CD4-positive, alpha-beta T cell treated with Interleukin-12 subunit alpha and Interleukin-12 subunit beta, for 1 hour (primary cell): ENCODE measurements at places on chromosomes 13 and 19.
A peak's percentile ranks its signal among the peaks of the same experiment; 100 is the strongest.

- no peak for DNase-seq
Observed at GRCh38 chr13:31094331-31095015, 67.2 kb downstream of the HSPH1 start.

DNA sequence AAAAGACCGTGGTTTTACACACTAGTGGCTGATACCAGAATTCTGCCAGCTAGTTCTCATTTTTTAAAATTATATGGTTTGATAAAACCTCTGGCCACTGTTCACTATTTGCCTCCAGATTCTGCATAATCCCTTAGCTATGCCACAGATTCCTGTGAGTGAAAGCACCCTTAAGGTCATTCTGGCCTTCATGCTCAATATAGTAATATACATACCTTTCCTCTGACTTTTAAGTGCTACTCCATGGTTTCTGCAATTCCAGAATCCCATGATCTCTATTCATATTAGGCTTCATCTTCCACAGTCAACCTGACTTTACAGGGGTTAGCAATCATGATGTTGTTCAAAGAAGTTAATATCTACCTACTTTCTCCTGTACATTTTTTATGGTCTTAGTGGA is 274.1 kb upstream of the EDNRB start:
- no peak for DNase-seq

DNA sequence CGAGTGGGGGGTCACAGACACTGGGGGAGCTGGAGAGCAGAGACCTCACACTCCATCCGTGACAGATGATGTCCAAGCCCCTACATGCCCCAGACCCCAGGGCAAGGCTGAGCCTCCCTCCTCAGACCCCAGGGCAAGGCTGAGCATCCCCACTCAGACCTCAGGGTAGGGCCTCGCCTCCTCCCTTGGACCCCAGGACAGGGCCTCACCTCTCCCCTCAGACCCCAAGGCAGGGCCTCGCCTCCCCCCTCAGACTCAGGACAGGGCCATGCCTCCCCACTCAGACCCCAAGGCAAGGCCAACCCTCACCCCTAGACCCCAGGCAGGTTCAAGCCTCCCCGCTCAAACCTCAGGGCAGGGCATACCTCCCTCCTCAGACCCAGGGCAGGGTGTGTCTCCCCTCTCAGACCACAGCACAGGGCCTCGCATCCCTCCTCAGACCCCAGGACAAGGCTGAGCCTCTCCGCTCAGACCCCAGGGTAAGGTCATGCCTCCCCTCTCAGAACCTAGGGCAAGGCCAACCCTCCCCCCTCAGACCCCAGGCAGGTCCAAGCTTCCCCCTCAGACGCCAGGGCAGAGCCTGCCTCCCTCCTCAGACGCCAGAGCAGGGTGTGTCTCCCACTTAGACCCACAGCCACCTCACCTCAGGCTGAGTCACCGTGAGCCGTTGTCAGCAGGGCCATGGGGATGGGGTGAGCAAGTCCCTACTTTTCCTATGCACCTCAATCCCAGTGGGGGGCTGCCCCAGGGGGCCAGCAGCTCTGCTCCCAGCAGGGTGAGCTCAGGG is 1.7 kb upstream of the S1PR4 start:
- peak; percentile 77 for DNase-seq

DNA sequence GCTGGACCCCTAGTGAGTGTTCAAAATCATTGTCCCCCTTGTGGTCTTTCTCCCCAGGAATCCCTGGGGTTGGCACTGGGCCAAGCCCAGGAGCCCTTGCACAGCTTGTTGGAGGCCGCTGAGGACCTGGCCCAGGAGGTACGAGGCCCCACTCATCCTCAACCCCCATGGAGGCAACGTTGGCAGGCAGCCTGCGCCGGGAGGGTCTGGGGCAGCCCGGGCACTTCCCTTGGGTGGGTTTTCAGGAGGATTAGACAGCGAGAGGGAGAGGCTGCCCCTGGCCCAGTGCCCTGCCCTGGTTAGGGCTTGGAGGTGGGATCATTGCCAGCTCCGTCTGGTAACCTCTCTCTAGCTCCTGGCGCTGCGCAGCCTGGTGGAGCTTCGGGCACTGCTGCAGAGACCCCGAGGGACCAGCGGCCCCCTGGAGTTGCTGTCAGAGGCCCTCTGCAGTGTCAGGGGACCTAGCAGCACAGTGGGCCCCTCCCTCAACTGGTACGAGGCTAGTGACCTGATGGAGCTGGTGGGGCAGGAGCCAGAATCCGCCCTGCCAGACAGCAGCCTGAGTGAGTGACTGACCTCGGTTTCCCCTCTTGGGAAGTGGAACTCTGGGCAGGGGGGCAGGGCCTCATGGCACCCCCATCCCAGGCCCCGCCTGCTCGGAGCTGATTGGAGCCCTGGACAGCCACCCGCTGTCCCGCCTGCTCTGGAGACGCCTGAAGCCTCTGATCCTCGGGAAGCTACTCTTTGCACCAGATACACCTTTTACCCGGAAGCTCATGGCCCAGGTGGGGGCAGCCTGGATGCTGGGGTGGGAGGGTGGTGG is 3.0 kb downstream of the ABCA7 start:
- DNase-seq: no peak

DNA sequence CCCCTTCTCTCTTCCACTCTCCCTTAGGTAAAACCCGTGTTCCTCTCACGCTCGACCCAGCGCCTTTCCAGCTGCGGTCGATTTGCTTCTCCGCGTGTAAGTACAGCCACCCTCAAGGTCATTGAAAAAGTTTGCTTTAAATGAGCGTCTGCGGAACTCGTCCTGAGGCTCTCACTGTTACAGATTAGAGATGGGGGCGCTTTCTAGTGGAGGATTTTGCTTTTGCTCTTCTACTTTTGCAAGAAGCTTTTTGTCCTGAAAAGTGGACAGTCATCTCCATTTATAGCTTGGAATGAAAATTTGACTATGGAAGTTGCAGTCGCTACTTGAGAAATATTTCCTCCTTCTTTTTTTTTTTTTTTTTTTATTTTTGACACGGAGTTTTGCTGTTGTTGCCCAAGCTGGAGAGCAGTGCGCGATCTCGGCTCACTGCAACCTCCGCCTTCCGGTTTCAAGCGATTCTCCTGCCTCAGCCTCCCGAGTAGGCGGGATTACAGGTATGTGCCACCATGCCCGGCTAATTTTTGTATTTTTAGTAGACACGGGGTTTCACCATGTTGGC is 595 bp upstream of the RAB20 start:
- no peak for DNase-seq

- no peak for DNase-seq
Observed at GRCh38 chr19:15279326-15279904, 47.2 kb upstream of the EPHX3 start.

- no peak for DNase-seq
Observed at GRCh38 chr19:44111910-44112463, 1.2 kb upstream of the ZNF225 start.

DNA sequence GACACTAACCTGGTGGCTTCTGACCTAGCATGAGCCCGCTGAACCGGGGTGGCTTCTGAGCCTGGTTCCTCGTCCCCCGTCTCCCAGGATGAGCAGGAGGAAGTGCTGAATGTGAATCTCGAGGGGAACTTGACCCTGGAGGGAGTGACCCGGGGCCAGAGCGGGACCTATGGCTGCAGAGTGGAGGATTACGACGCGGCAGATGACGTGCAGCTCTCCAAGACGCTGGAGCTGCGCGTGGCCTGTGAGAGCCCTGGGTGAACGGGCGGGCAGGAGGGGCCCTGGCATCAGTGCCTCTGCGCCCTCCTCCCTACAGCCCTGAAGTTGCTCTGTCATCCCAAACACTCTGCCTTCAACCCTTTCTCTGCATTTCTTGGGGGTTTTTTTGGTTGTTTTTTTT is 5.6 kb downstream of the BCAM start:
- DNase-seq: no peak

DNA sequence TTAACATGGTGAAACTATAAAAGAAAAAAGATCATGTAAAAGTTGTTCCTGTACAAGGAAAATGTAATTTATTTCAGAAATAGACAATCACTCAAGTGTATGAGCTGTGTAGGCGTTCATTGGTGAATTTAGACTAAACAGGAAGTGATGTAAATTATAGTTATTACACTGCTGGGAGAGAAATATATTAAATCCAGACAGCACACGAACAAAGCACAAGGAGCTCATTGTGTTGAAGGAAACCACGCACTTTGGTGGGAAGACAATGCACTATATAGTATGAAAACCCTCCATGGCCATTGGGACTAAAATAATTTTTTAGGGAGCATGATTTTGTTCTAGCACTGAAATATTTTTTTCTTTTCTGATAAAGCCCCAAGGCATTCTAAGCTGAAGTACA is 450.5 kb downstream of the KLF12 start:
- no peak for DNase-seq

DNA sequence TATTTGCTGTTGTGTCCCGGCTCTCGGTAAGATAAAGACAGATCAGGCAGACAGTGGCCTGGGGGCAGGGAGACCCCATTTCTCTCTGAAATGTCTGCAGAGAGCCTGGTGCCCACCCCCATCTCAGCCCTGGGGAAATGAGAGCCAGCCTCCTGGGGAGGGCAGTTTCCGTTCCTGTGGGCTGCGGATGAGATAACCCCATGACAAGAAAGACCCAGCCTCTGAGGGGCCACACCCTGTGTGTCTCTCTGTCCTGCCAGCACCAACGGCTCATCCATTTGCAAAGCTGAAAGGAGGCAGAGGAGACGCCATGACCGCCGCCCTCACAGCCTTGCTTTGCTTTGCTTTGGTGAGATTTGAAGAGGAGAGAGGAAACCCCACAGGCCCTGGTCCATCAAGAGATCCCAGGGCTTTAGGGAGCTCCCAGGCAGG is 28.1 kb upstream of the KIR3DL3 start:
- DNase-seq: no peak

DNA sequence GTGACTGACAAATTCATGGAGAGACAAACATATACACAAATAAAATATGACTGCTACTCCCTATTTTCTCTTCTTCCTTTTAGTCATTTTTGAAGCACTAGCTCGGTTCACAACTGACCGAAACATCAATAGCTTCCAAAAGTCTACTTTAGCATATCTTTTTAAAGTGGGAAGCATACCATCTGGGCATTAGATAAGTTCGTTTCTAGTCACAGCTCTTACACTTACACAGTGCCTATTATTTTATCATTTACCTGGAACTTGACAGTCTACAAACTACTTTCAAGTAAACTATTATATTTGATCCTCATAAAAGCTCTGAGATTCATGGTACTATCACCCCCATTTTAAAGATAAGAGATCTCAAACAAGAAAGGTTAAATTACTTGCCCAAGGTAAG is 458.5 kb downstream of the LMO7 start:
- no peak for DNase-seq

- no peak for DNase-seq
Observed at GRCh38 chr19:3398114-3398899, 31.9 kb downstream of the NFIC start.

GRCh38 chr19:10352764-10353671 is 13.6 kb upstream of the ICAM3 start:
- no peak for DNase-seq

DNA sequence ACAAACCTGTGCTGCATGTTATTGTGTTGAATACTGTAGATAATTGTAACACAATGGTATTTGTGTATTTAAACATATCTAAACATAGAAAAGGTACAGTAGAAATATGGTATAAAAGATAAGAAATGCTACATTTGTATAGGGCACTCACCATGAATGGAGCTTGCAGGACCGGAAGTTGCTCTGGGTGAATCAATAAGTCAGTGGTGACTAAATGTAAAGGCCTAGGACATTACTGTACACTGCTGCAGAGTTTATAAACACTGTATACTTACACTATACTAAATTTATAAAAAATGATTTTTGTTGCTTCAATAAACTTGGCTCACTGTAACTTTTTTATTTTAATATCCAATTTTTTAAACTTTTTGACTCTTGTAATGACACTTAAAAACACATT is 34.4 kb downstream of the LMO7 start:
- no peak for DNase-seq

- peak; percentile 74 for DNase-seq
Observed at GRCh38 chr13:46295491-46296114, 83.9 kb downstream of the LRRC63 start.

GRCh38 chr13:19062801-19063200 is 118.8 kb downstream of the TUBA3C start:
- DNase-seq: no peak

GRCh38 chr13:39370554-39370953 is 232.4 kb downstream of the LHFPL6 start:
- no peak for DNase-seq

DNA sequence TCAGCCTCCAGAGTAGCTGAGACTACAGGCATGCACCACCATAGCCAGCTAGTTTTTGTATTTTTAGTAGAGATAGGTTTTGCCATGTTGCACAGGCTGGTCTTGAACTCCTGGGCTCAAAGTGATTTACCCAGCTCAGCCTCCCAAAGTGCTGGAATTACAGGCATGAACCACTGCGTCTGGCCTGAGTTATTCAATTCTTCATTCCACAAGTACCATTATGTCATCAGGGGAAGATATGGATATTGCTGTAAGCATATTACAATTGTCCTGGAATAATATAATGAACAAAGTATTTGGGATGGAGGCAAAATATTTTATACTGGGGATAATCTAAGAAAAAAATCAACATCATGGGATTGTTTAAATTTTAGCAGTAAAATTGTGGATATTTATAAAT is 646.0 kb upstream of the SLITRK6 start:
- DNase-seq: no peak

DNA sequence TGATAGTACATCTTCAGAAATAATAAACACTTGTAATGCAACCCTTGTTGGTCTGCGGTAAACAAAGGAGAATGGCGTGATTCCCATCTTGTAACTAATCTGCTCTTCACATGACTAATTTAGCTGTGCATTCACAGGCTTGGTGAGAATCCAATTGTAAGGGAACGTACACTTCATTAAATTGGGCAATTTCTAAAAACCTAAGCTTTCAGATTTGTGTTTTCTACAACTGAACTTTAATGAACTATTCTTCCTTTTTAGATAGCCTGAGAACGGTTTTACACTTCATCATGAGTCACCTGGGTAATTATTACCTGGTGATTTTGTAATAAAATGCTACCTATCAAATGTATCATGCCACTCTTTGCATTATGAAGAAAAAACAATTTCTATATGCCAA is 306.9 kb downstream of the KLF5 start:
- DNase-seq: no peak

DNA sequence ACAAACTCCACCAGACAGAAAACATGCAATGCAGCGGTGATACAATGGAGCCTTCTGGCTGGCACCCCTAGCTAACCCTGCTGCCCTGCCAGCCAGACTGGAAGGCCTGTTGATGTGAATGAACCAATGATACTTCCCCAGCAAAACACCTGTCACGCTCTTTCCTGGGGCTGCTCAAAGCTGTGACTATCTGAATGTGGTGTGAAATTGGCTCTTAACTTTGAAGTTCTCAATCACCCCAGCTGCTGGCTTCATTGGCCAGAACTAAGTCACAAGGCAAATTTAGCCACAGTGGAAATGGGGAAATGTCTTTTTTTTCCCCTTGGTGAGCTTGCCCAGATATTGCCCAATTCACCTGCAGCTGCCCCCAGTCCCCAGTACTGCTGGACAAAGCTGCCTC is 147.3 kb downstream of the SLC7A1 start:
- DNase-seq: no peak

GRCh38 chr13:111043575-111043982 is 71.5 kb upstream of the ARHGEF7 start:
- DNase-seq: no peak

DNA sequence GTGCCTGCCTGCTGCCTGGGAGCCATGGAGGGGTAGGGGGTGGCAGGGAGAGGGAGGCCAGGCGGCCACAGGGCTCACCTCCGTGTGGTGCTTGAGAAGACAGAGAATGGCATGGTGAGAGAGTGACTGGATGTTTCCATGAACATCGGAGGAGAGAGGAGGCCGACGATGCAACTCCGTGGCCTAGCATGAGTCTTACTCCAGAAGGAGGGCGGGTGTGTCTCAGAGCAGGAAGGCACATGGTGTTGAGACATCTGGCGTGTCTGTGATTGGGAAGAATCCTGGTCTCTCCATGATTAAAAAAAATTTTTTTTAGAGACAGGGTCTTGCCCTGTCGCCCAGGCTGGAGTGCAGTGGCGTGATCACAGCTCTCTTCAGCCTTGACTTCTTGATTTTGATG is 5.1 kb downstream of the IRGC start:
- DNase-seq: no peak
